Transverse colon (tissue), 4 donors: ENCODE measurements at places on chromosomes 5 and 9. TPM values are rescaled to one million over a fixed set of nuclear protein-coding genes. Genes with fewer than 3 reads are reported as not detected.

- H3K27ac ChIP-seq, result peak overlapping the region; percentile 75
- DNase-seq, result no peak
- no peaks in the 10 kb centered on the region for H3K27me3 ChIP-seq
- peaks cover 34% of the 10 kb centered on the region for H3K4me1 ChIP-seq
Measured at GRCh38 chr9:91302831-91303230, 58.9 kb downstream of the AUH start.

The PTGDS gene
- total RNA-seq, result 6.8 TPM

The SPATA31A3 gene
- not detected for total RNA-seq

- no peaks in the 10 kb centered on the region for H3K36me3 ChIP-seq
- DNase-seq, result no peak
- no peak overlapping the region for H3K27ac ChIP-seq
- H3K27me3 ChIP-seq, result no peaks in the 10 kb centered on the region
- no peak overlapping the region for H3K4me3 ChIP-seq
- no peaks in the 10 kb centered on the region for H3K4me1 ChIP-seq
Measured at GRCh38 chr5:72071906-72072305, 35.4 kb upstream of the MAP1B start.

The PCDHGB2 gene
- 2.4 TPM for total RNA-seq

DNA sequence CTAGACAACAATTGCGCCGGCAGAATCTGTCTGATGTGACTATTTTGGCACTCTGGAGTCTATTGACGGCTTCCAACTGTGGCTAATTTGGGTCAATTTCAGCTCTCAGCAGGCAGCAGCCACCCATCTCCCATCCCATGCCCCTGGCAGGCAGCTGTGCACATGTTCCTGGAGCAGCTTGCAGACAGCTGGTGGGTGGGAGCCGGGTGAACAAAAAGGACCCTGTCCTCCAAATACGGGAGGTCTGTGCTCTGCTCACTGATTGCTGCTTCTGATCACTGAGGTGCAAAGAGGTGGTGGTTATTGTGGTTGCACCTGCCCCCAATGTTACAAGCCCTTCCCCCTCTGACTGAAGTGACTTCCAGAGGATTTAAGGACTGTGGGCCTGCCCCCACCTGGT, 45.0 kb upstream of the N4BP3 start:
- no peaks in the 10 kb centered on the region for H3K4me1 ChIP-seq
- no peak overlapping the region for H3K27ac ChIP-seq
- peaks cover 5% of the 10 kb centered on the region for H3K27me3 ChIP-seq
- H3K36me3 ChIP-seq, result no peaks in the 10 kb centered on the region
- no peak for DNase-seq

DNA sequence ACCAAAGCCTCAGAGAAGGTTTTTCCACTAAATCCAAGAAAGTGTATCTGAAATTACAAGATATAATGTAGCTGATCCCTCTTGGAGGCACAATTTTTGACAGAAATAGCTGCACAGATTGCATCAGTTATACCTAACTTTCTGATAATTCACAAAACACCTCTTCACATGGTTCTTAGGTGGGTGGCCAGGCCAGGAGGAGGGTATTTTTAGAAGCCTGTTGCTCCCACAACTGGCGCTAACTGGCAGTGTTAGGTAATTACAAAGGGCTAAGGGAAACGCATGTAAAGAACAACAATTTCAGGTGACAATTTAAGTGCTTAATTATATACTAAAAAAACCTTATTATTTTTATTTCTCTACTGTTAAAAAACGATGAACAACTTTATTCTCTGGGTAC, 247.9 kb downstream of the BNC2 start:
- no peak overlapping the region for H3K4me3 ChIP-seq
- H3K27ac ChIP-seq, result no peak overlapping the region
- no peaks in the 10 kb centered on the region for H3K27me3 ChIP-seq
- no peak for DNase-seq
- H3K4me1 ChIP-seq, result peaks cover 6% of the 10 kb centered on the region

GRCh38 chr5:39342460-39342859, 21.8 kb downstream of the C9 start:
- H3K27ac ChIP-seq, result no peak overlapping the region
- no peak overlapping the region for H3K4me3 ChIP-seq
- H3K36me3 ChIP-seq, result no peaks in the 10 kb centered on the region
- no peaks in the 10 kb centered on the region for H3K4me1 ChIP-seq
- no peaks in the 10 kb centered on the region for H3K27me3 ChIP-seq

The MCC gene
- total RNA-seq, result 2.6 TPM

- peaks cover 24% of the 10 kb centered on the region for H3K27me3 ChIP-seq
- no peak overlapping the region for H3K4me3 ChIP-seq
- DNase-seq, result no peak
- H3K4me1 ChIP-seq, result peaks cover 1% of the 10 kb centered on the region
- H3K36me3 ChIP-seq, result peaks cover 9% of the 10 kb centered on the region
- no peak overlapping the region for H3K27ac ChIP-seq
Measured at GRCh38 chr9:132595319-132595718, 12.9 kb downstream of the BARHL1 start.

The DBN1 gene
- 11.9 TPM for total RNA-seq

DNA sequence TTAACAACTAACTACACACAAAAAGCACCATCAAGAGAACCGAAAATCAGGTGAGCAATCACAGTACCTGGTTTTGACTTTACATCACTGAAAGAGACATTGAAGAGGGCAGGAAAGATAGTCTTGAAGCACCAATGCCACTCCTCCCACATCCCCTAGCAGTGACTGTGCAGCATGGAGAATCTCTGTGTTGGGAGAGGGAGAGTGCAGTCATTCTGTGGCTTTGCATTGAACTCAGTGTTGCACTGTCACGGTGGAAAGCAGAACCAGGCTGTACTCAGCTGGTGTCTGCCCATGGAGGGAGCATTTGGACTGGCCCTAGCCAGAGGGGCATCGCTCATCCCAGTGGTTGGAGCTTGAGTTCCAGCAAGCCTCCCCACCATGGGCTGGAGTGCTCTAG, 40.4 kb downstream of the C5 start:
- no peaks in the 10 kb centered on the region for H3K36me3 ChIP-seq
- H3K27me3 ChIP-seq, result no peaks in the 10 kb centered on the region
- H3K4me3 ChIP-seq, result no peak overlapping the region
- no peak overlapping the region for H3K27ac ChIP-seq
- no peak for DNase-seq

The GFI1B gene
- 2.0 TPM for total RNA-seq

- no peak overlapping the region for H3K4me3 ChIP-seq
- no peak for DNase-seq
- H3K27me3 ChIP-seq, result no peaks in the 10 kb centered on the region
- H3K4me1 ChIP-seq, result no peaks in the 10 kb centered on the region
- H3K36me3 ChIP-seq, result no peaks in the 10 kb centered on the region
Measured at GRCh38 chr5:99878830-99879229, 656.3 kb upstream of the FAM174A start.

DNA sequence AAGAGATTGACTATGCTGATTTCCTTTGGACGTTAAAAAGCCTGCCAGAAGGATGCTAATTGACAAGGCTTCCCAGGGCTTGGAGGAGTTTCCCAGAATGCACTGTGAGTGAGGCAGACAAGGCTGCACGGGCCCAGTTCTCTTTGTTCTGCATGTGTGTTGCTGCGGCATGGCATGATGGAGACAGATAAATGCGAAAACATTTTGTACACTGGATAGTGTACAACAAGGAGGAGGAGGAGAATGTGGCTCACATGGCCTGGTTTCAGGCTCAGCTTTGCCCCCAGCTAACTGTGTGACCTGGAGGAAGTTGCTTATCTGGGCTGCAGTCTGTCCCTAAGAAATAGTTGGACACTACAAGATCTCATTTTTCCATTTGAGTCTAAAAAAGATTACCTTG, 135.5 kb upstream of the CPEB4 start:
- H3K4me1 ChIP-seq, result no peaks in the 10 kb centered on the region
- no peak overlapping the region for H3K27ac ChIP-seq
- H3K4me3 ChIP-seq, result no peak overlapping the region

GRCh38 chr5:93082981-93083380, 498.0 kb downstream of the NR2F1-AS1 start:
- H3K27ac ChIP-seq, result no peak overlapping the region
- no peaks in the 10 kb centered on the region for H3K36me3 ChIP-seq
- DNase-seq, result no peak
- H3K4me1 ChIP-seq, result no peaks in the 10 kb centered on the region

DNA sequence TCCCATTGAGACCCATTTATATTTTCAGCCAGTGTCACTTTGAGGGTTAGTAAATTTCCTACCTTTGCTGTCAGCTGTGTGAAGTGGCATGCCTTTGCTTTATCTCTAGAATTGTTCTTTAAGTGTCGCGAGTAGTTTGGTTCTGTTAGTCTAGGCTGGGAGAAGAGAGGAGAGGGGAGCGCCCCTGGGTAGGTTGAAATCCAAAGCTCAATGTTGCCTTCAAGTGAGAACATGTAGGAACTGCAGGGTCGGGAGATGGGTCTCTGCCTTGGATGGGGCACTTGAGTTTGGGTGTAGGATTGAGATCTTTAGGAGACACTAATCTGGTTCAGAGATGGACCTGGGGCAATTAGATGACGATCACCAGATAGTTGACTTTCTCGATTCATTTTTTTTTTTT, 46.3 kb downstream of the STC2 start:
- no peak overlapping the region for H3K4me3 ChIP-seq
- H3K36me3 ChIP-seq, result no peaks in the 10 kb centered on the region
- H3K27ac ChIP-seq, result no peak overlapping the region
- DNase-seq, result no peak

The TAF1L gene
- not detected for total RNA-seq

The OR1J2 gene
- not detected for total RNA-seq

- DNase-seq, result peak; percentile 22
- H3K4me3 ChIP-seq, result no peak overlapping the region
- H3K27me3 ChIP-seq, result no peaks in the 10 kb centered on the region
- no peaks in the 10 kb centered on the region for H3K36me3 ChIP-seq
Measured at GRCh38 chr5:145237843-145238242, 597.3 kb downstream of the PRELID2 start.

DNA sequence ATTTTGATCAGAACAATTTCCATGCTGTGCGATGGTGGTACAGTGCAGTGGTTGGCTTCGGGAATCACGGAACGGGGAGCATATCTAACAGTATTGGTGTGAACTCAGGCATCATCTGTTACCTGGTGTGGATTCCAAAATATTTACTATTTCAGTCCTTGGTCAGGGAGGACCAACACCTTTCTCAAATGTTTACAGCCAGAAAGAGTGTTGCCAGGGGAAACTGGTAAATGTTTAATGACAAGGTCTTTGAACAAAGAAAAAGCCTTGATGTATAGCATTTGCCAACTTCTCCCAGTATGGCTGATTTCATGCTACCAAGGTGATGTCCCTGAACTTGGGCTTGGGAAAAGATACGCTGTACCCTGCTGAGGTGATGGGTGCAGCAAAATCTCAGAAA, 145.6 kb upstream of the POC5 start:
- H3K4me3 ChIP-seq, result no peak overlapping the region
- H3K4me1 ChIP-seq, result no peaks in the 10 kb centered on the region
- no peak for DNase-seq
- H3K27me3 ChIP-seq, result no peaks in the 10 kb centered on the region
- H3K36me3 ChIP-seq, result no peaks in the 10 kb centered on the region
- H3K27ac ChIP-seq, result no peak overlapping the region

GRCh38 chr9:134284273-134284672, 42.0 kb upstream of the RXRA start:
- H3K4me3 ChIP-seq, result no peak overlapping the region
- no peaks in the 10 kb centered on the region for H3K36me3 ChIP-seq
- H3K27me3 ChIP-seq, result no peaks in the 10 kb centered on the region
- H3K4me1 ChIP-seq, result peaks cover 12% of the 10 kb centered on the region
- H3K27ac ChIP-seq, result no peak overlapping the region

DNA sequence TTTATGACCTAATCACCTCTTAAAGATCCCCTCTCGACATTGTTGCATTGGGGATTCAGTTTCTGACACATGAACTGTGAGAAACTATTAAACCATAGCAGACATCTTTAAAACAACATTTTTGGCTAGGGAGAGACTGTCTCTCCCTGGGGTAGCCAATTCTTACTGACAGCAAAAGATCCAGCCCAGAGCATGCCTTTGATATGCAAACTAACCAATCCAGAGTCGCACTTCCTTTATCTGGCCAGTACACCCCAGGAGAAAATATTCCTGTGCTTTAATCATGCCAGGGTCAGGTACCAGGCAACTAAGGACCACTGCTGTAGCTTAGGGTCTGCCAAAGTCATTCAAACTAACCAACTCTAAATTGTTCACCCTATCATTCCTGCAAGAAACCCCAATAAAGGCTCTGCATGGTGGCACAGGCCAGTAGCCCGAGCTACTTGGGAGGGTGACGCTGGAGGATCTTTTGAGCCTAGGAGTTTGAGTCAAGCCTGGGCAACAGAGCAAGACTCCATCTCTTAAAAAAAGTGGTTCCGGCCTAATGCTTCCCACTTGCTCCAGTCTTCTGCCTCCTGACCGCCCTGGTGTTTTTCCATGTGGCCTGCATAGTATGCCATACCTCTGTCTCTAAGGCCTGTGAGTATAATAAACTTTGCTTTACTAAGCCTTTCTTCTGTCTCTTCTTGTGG, 62.3 kb upstream of the DAPK1 start:
- no peak for DNase-seq
- no peak overlapping the region for H3K27ac ChIP-seq
- no peaks in the 10 kb centered on the region for H3K27me3 ChIP-seq
- no peaks in the 10 kb centered on the region for H3K4me1 ChIP-seq
- no peak overlapping the region for H3K4me3 ChIP-seq
- H3K36me3 ChIP-seq, result no peaks in the 10 kb centered on the region

DNA sequence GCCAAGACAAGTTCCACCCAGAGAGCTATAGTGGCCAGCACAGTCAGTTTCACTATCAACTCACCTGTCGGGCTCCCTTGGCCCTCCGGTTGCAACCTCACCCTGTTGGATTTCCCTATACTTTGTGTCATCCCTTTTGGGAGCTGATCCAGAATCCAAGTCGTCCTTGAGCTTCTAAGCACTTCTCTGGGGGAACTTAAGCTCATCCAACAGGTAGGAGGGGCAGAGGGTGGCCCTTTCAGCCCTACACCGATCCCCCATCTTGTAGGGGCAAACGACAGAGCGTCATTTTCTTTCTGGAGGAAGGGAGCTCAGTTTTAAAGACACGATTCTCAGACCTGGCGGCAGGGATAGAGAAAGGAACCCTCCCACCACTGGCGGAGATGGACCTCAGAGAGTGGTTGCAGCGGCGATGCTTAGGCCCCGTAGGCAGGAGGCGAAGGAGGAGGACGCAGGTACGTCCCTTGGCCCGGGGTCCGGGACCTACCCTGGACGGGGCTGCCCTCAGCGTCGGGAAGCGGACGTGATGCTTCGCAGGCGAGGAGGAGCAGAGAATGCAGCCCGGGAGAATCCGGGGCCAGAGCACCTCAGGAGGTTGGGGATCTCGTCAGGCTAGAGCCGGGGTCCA, 519 bp downstream of the ZER1 start:
- H3K27ac ChIP-seq, result peak overlapping the region; percentile 91
- H3K27me3 ChIP-seq, result no peaks in the 10 kb centered on the region
- H3K4me1 ChIP-seq, result peaks cover 9% of the 10 kb centered on the region
- DNase-seq, result peak; percentile 40
- no peaks in the 10 kb centered on the region for H3K36me3 ChIP-seq

The LMAN2 gene
- 236 TPM for total RNA-seq
